SK-N-DZ (cell line): ENCODE measurements at places on chromosomes 3 and 15.

DNA sequence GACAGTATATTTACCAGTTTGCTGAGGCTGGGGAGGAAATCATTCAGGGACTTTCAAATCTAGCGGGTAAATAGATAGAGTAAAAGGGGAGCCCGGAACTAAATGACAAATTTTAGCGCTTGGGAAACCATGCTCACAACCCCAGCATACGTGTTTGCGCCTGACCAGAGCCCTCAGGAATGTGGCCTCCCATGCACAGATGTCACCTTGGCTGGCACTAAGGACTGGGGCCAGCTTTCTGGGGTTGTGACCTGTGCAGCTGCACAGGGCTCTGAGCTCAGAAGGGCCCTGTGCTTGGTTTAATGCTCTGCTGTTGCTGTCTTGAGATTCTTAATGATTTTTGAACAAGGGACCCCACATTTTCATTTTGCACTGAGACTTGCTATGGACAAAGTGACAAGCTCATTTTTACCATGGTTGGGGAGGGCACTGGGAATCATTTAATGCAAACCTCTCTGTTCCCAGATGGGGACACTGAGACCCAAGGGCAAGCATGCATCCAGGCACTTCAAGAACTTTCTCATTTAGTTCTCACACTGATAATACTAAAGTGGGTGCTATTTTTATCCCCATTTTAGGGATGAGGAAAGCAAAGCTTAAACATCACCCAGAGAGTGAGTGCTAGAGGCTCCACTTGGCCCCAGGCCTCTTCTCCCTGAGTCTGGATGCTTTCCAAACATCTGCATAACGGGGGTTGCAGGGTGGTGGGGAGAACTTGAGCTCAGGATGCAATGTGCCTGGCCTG is 44.1 kb upstream of the FAM107A start:
- no peak for DNase-seq

DNA sequence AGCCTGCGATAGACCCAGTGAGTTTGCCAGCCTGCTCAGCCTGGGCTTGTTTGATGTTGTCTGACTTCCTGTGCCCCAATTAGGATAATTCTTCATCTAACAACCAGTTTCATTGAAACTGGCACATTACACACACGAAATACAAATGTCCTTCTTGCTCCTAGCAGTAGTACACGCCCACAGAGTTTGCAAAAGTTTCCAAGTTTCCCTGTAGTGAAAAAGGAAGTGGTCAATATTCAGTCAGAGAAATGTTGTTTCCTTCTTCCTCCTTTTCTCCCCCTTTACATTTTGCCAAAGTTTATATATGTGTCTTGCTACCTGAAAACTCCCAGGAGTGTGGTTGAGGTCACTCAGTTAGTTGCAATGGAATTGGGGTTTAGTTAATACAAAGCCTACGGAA is 58.4 kb upstream of the LRTM1 start:
- no peak for DNase-seq

GRCh38 chr3:9347887-9348286 is 15.0 kb upstream of the THUMPD3 start:
- DNase-seq, result no peak

DNA sequence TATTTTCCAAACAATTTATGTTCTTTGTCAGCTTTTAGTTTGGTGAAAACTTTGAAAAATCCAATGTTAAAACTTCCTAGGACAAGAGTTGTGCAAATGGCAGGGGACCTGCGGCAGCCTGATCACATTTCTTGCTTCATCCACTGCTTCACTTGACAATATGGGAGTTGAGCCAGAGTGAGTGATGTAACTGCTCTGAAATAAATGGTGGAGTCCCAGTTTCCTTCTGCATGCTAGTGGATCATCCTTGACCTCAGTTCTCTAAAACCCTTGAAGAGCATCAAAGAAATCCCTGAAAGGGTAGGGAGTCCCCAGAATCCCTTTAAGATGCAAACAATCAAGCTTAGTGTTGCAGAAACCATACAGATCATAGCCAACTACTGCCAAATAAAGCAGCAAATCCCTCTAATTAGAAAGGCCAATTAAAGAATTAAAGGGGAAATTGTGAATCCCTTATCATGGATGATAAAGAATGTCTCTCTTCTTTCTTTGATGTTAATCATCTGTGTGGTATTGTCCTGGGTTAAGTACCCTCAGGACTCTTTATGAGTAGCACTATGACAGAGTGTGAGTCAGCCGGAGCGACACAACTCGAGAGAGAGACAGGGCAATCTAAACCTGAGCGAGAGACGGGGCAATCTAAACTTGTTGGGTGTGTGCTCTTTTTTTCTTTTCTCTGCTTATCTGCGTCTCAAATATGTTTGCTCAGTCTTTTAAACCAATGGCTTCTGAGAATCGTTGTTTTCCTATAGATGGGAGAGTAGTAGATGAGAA is 41.8 kb upstream of the GAP43 start:
- no peak for DNase-seq

- DNase-seq, result no peak
Observed at GRCh38 chr3:117540597-117540996, 831.0 kb downstream of the TUSC7 start.

DNA sequence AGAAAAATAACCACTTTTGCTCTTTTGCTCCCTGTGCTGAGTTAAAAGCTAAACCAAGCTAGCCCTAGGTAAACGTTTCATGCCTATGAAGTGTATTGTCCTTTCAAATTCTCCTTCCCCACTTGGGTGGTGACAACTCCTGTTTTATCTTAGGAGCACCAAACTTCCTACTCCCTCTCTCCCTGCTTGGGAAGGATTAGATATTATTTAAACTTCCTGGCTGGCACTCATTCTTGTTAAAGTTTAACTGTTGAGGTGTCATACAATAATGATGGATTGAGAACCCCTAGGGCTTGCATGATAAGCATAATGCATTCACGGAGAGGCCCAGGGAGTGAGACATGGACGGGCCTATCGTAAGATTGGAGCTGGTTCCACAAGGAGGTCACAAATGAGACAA is 29.5 kb downstream of the B4GALT4 start:
- no peak for DNase-seq

GRCh38 chr15:26049900-26050657 is 187.0 kb upstream of the ATP10A start:
- peak; percentile 13 for DNase-seq

DNA sequence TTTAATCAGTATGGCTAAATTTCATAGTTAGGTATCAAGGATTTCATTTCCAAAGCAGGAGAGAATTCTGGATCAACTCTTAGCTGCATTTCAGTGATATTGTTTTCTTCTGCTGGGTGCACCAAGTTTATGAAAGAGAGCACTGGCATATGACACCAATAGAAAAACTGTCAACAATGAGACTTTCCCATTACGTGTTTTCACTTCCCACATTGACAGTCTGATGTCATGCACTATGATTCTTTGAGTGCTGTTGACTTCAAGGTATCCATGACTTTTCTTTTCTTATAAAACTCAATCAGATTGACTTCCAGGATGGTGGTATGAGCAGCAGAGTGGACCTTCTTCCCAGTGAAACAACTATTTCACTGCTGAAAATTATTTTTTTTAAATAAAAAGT is 476.1 kb downstream of the EDEM1 start:
- no peak for DNase-seq

DNA sequence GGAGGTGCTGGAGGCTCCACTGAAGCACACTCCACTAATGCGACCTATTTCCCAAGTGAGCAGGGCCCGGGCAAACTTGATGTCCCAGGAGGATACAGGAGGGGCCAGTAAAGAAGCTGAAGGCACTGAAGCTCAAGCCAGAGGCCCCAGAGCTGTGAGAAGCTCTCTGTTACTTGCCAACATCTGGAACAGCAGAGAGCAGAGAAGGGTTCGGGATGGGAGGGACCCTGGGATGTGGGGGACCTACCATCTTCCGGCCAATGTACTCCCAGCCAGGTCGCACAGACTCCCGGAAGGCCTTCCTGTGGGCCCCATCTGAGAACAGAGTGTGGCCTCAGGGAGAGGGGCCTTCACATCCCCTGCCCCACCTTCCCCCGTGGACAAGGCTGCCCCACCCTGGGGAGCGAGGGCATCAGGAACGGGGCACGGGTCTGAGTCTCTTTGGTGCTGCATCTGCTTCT is 3.1 kb downstream of the HHATL start:
- DNase-seq, result no peak

- no peak for DNase-seq
Observed at GRCh38 chr3:182268711-182269110, 524.6 kb upstream of the ATP11B start.

DNA sequence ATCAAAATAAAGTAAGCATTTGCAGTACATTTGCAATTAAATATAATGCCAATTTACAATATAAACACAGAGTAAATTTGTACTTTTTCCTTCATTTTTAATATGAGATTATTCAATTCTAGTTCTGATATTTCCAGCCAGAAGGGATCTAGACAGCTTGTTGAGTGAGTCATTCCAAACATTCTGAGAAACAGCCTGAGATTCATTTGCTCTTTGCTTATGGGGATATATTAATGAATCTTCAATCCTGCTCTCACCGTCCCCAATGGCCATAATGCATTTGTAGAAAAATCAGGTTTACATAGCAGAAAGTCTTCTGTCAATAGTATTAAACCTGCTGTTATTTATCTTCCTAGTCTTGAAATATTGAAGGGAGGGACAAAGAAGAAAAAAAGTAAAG is 554.2 kb downstream of the TUSC7 start:
- no peak for DNase-seq

GRCh38 chr3:151362751-151363174 is 21.8 kb downstream of the P2RY12 start:
- no peak for DNase-seq

- no peak for DNase-seq
Observed at GRCh38 chr15:68330901-68331300, 53.4 kb downstream of the FEM1B start.

- no peak for DNase-seq
Observed at GRCh38 chr3:138513090-138513843, 78.9 kb downstream of the ESYT3 start.

GRCh38 chr15:77059786-77060361 is 11.0 kb downstream of the TSPAN3 start:
- DNase-seq, result no peak

GRCh38 chr3:45628746-45629145 is 34.2 kb downstream of the LIMD1 start:
- peak; percentile 89 for DNase-seq

DNA sequence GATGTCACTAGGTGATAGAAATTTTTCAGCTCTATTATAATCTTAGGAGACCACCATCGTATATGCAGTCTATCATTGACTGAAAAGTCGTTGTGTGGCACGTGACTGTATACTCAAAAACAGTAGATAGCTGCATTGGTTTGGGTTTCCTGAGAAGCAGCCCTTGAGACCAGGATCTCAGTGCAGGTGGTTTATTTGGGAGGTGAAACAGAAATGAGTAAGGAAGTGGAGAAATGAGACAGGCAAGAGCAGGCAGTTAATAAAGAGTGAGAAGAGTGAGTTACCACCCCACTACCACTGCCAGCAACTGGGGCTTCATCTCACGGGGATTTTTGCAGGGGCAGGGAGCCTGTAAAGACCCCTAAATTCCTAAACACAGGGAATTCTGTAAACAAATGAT is 221.0 kb downstream of the SHQ1 start:
- DNase-seq, result no peak

- DNase-seq, result peak; percentile 47
Observed at GRCh38 chr3:9250236-9250635, 790 bp upstream of the SRGAP3 start.

GRCh38 chr3:72126441-72127223 is 341.7 kb upstream of the PROK2 start:
- DNase-seq, result no peak

DNA sequence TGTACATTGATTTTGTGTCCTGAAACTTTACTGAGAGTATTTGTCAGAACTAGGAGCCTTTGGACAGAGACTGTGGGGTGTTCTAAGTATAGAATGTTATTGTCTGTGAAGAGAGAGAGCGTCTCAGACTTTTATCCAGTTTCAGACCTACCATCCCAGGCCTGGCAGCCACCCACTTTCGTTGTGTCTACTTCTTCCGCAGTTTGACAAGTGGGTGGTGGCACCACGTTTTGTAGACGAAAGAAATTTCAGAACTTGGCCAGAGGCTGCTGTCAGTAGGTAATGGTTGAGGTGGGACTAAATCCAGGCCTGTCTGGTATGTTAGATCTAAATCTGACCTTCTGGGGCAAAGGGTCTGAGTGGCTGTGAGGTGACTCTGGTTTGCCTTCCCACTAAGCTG is 13.4 kb upstream of the TRAK1 start:
- DNase-seq, result no peak

GRCh38 chr3:52117537-52117936 is 36.7 kb downstream of the POC1A start:
- DNase-seq, result no peak

- no peak for DNase-seq
Observed at GRCh38 chr3:50573566-50574443, 4.5 kb downstream of the HEMK1 start.

GRCh38 chr3:190326930-190327329 is 4.7 kb upstream of the CLDN1 start:
- DNase-seq, result no peak

- DNase-seq, result no peak
Observed at GRCh38 chr3:147989344-147989743, 580.2 kb downstream of the ZIC1 start.

GRCh38 chr3:171729452-171730334 is 80.6 kb downstream of the PLD1 start:
- DNase-seq, result no peak

DNA sequence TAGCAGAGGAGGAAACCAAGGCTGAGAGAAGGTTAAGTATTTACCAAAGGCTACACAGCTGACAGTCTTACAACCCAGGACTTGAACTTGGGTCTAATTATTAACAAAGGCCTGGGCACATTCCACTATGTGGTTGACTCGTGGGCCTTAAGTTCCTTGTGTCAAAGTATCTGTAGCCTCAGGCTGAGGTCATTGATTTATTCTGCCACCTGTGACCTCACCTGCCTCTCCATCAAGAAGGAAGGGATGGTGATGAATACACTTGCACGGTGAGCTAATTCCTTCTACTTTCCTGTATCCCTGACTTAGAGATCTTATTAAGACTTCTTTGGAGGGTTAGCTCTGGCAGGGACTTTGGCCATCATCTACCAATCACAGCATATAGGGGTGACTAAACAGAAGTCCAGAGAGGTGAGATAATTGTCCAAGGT is 19.9 kb upstream of the LRRC58 start:
- no peak for DNase-seq

GRCh38 chr3:62602129-62602770 is 228.9 kb upstream of the FEZF2 start:
- DNase-seq, result no peak

DNA sequence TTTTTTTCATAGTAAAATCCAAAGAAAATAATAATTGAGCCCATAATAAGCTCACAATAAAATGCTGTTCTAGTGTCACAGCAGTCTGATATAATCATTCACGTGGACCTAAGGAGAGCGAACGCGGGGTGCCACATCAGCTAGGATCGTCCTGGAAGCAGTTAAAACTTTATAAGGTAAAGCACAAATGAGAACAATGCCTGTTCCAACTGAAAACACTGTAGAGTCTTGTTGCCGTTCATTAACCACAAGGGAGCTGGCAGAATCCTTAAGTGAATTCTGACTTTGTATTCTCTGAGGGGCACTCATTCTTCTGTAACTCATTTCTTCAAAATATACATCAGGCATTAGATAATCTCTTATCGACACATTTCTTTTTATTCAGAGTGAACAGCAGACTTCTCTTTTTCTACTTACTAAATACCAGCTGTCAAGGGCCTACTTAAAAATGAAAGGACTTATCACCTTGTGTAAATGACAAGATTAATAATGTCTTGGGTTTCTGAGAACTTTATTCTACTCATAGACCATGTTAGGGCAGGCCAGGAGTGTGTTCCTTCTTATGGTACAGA is 524.6 kb downstream of the MECOM start:
- DNase-seq, result no peak

GRCh38 chr3:133119176-133119575 is 81.0 kb downstream of the TMEM108 start:
- no peak for DNase-seq

GRCh38 chr3:71430941-71431552 is 152.5 kb downstream of the FOXP1 start:
- no peak for DNase-seq

GRCh38 chr15:101027273-101027901 is 108.2 kb downstream of the LRRK1 start:
- no peak for DNase-seq
